Astrocyte (in vitro differentiated cells and primary cell): ENCODE measurements at places on chromosomes 11 and 22. TPM values are rescaled to one million over a fixed set of nuclear protein-coding genes. Genes with fewer than 3 reads are reported as not detected.

Gene ARHGAP8
- total RNA-seq = 1.3 and 2.8 TPM in 2 replicates

Gene FOLR3
- not detected in 2 replicates for total RNA-seq

Gene MS4A15
- total RNA-seq = not detected in 2 replicates

Gene CLCF1
- 17.4 and 17.6 TPM in 2 replicates for total RNA-seq

Gene RHOG
- 54.5 and 54.7 TPM in 2 replicates for total RNA-seq

Gene ZDHHC8
- total RNA-seq = 88.3 and 93.7 TPM in 2 replicates

Gene FOLH1
- 0.19 and 0.36 TPM in 2 replicates for total RNA-seq

Gene GSTT2
- not detected in 2 replicates for total RNA-seq

DNA sequence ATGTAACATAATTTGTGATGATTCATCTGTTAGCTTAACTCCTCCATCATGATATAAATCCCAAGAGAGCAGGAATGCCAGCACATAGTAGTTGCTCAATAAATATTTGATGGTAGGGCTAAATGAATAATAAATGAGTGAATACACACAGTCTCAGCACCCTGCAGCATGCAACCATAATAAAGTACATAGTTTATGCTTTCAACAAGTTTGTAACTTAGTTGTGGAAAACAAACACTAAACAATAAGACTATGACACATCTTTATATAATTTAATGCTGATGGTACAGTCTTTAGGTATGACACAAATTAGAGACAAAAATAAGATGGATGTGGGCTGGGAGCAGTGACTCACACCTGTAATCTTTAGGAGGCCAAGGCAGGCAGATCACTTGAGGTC is 3.8 kb downstream of the ALKBH8 start:
- H3K36me3 ChIP-seq = peaks cover 2% of the 10 kb centered on the region
- no peaks in the 10 kb centered on the region for H3K27me3 ChIP-seq
- H3K4me3 ChIP-seq = no peak overlapping the region
- DNase-seq = peak; percentile 54
- H3K27ac ChIP-seq = peak overlapping the region; percentile 88

- H3K4me1 ChIP-seq = peaks cover 9% of the 10 kb centered on the region
- H3K4me3 ChIP-seq = no peak overlapping the region
- H3K36me3 ChIP-seq = no peaks in the 10 kb centered on the region
- H3K27ac ChIP-seq = no peak overlapping the region
- H3K27me3 ChIP-seq = no peaks in the 10 kb centered on the region
- DNase-seq = no peak
Measured at GRCh38 chr22:33337524-33337923, 279.3 kb upstream of the SYN3 start.

DNA sequence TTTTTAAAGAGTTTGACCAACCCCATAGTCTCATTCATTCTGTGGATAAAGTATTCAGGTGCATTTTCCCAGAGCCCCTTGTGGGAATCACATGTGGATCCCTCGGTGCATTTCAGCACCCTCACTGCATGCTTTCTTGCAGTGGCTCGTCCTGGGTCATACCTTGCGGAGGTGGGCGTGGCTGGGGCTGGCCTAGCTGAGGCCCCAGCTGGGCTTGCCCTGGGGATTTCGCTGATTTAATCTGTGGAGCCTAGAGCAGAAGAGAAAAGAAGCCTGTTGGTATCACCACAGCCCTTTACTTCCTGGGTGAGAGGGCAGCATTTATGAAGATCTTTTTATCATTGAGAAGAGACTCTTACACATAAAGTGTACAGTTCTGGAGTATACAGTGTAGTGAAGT is 53.1 kb downstream of the FBXO7 start:
- no peak overlapping the region for H3K4me3 ChIP-seq
- peaks cover 8% of the 10 kb centered on the region for H3K4me1 ChIP-seq
- H3K27ac ChIP-seq = no peak overlapping the region

- no peak overlapping the region for H3K4me3 ChIP-seq
- H3K4me1 ChIP-seq = no peaks in the 10 kb centered on the region
- no peak overlapping the region for H3K27ac ChIP-seq
- no peak for DNase-seq
- H3K36me3 ChIP-seq = no peaks in the 10 kb centered on the region
Measured at GRCh38 chr22:44782363-44782963, 30.1 kb downstream of the ARHGAP8 start.

- no peaks in the 10 kb centered on the region for H3K4me1 ChIP-seq
- H3K36me3 ChIP-seq = no peaks in the 10 kb centered on the region
- H3K27me3 ChIP-seq = peaks cover 2% of the 10 kb centered on the region
- no peak overlapping the region for H3K4me3 ChIP-seq
- DNase-seq = no peak
Measured at GRCh38 chr11:117754030-117754429, 43.0 kb downstream of the DSCAML1 start.

DNA sequence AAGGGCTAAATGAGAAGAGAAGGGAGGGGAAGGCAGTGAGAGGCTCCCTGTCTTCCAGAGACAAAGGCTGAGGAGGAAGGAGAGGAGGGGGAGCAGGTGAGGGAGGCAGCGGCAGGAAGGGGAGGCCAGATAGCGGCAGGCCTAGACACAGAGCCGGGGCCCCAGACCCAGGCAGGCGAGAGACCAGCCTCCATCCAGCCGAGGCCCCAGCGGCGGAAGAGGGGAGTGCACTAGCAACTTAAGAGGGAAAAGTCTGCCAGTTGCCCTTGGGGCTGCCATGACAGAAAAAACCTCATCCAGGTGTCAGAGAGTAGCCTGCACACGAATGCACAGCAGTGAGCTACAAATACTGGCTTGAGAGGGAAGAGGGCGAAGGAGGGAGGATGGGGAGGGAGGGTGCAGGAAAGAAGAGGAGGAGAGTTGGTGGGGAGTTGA is 46.7 kb downstream of the IGLL1 start:
- H3K27me3 ChIP-seq = no peaks in the 10 kb centered on the region
- H3K4me1 ChIP-seq = no peaks in the 10 kb centered on the region
- no peak for DNase-seq

DNA sequence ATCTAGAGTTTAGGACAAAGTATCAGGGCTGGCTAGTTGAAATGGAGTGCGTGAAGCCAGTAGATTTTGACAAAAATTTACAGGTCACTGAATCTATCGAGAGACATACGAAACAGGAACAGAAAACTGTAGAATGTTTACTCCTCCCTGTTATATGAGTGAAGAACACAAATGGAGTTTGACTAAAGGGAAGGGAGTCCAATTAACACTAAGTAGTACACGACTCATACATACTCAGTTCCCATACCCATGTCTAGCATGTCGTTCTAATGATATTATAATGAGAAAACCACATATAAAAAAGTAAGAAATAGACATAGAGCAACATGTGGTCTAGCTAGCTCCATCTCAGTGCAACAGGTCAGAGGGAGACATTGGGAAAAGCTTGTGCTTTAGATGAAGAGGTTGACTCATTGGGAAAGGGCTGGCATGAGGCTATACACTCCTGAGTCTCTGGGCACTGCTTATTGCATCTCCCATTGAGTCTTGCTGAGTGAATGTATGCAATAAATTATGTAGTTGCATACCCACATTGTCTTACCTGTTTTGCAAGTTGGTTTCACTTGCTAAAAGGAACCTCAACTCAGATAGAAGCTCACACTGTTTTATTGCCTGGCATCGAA is 43.5 kb downstream of the CD44 start:
- peaks cover 81% of the 10 kb centered on the region for H3K36me3 ChIP-seq
- no peak for DNase-seq
- H3K27me3 ChIP-seq = no peaks in the 10 kb centered on the region
- H3K4me3 ChIP-seq = no peak overlapping the region
- H3K27ac ChIP-seq = no peak overlapping the region

DNA sequence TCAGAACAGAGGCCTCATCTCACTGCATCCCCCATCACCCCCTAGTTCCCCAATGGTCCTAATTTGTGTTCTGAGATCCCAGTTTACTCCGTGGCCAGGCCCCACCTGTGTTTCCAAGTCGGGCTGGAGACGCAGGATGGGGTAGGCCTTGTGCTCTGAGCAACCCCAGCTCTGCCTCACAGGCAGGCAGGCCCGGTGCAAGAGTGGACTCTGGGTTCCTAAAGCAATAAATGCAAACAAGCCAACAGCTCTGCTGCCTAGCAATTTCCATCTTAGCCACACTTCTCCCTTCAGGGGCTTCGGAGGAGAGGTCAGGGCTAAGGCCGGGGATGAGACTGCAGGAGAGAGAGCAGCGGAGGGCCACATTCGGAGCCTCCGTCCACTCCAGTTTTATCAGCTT is 2.5 kb upstream of the EPS8L2 start:
- H3K4me1 ChIP-seq = peaks cover 25% of the 10 kb centered on the region
- no peak for DNase-seq
- peaks cover 3% of the 10 kb centered on the region for H3K36me3 ChIP-seq

DNA sequence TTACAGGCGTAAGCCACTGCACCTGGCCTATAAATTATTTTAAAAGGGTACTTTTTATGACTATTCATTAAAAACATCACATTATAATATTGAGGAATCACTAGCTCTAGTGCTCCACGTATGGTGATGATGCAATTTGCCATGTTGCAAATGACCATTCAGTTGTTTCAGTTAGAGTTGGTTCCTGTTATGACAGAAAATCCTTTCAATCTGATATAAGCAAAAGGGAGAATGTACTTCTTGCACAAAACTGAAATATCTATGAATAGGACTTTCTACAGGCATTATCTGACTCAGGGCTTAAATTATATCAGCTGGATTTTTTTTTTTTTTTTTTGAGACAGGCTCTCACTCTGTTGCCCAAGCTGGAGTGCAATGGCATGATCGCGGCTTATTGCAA is 45.6 kb upstream of the RRM1 start:
- H3K4me3 ChIP-seq = no peak overlapping the region
- H3K27ac ChIP-seq = no peak overlapping the region
- no peaks in the 10 kb centered on the region for H3K4me1 ChIP-seq
- no peak for DNase-seq
- H3K27me3 ChIP-seq = no peaks in the 10 kb centered on the region

DNA sequence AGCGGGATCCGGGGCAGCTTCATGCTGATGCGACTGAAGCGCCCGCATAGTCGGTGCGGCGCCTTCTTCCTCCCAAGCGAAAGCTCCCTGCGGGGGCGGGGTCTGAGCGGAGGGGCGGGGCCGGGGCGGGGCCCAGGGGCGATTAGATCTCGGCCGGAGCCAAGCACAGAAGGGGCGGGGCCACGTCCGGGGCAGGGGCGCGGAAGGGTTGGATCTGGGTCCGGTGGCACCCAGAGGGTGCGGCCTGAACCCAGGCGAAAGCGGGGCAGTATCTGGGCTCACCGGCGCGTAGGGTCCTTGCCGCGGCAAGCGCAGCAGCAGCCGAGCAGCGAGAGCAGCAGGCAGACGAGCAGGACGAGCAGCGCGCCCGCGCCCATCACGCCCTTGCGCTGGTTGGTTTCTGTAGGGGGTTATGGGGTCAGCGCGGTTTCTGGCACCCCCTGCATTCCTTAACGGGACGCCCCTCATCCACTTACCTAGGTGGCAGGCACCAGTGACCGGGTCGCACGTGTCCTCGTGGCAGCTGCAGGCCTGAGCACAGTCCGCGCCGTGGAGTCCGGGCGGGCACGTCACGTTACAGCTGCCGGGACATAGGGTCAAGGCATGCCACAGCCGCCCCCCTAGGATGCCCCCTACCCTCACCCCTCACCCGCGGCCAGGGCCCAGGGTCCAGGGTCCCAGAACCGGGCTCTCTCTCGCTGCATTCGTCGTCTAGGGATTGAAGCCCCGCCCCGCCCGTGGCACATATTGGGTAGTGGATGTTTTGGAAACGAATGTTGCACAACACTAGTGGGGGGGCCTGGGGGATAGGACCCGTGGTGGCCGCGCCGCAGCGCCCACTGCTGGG is 8.1 kb downstream of the SCARF2 start:
- H3K27ac ChIP-seq = no peak overlapping the region
- H3K4me1 ChIP-seq = peaks cover 10% of the 10 kb centered on the region
- no peak for DNase-seq
- no peak overlapping the region for H3K4me3 ChIP-seq
- no peaks in the 10 kb centered on the region for H3K27me3 ChIP-seq

GRCh38 chr22:49446759-49447710 is 380.6 kb downstream of the BRD1 start:
- H3K27me3 ChIP-seq = peaks cover 2% of the 10 kb centered on the region
- no peak for DNase-seq
- H3K27ac ChIP-seq = no peak overlapping the region
- H3K4me1 ChIP-seq = no peaks in the 10 kb centered on the region
- no peak overlapping the region for H3K4me3 ChIP-seq

- no peak overlapping the region for H3K27ac ChIP-seq
- no peak for DNase-seq
- no peaks in the 10 kb centered on the region for H3K4me1 ChIP-seq
- H3K4me3 ChIP-seq = no peak overlapping the region
- H3K27me3 ChIP-seq = no peaks in the 10 kb centered on the region
Measured at GRCh38 chr11:46733234-46733633, 14.2 kb downstream of the F2 start.

DNA sequence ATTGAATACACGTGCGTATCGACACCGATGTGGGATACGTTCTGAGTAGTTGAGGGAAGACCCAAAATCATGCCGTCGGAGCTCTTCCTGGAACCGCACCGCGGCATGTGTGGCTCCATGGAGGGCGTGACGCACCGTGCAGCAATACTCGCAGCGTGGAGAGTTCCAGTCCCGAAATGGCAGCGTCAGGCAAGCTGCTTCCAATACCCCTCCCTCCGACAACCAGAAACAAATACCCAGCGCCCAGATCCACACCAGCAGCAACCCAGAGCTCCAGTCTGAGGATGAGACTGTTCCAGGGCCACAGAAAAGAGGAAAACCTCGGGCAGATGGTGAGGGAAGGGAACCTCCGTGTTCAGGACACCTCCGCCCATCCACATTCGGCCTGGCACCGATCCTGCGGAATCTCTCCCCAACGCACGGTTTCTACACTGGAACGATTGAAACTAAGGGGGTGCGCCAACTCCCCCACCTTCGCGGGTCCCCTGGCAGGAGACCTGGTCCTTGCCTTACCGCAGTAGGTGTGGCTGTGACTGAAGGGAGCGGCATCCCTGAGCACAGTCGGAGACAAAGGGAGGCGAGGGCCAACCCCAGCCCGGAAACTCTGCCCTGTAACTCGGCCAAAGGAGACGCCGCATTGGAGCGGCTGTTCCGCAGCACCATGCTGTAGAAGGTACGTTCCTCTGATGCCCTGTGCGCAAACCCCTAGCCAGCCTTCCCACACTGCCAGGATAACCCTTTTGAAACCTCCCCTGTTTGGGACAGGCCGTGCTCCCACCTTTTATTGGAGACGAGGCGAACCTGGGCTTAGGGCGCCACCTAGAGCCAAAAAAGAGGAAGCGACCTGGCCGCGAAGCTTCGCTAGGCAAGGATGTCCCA is 28.2 kb downstream of the DBX1 start:
- H3K36me3 ChIP-seq = no peaks in the 10 kb centered on the region
- DNase-seq = peak; percentile 36
- peaks cover 4% of the 10 kb centered on the region for H3K27me3 ChIP-seq
- H3K4me3 ChIP-seq = peak overlapping the region; percentile 68
- peaks cover 6% of the 10 kb centered on the region for H3K4me1 ChIP-seq

- peaks cover 7% of the 10 kb centered on the region for H3K27me3 ChIP-seq
- peak; percentile 80 for DNase-seq
- no peak overlapping the region for H3K4me3 ChIP-seq
- no peaks in the 10 kb centered on the region for H3K4me1 ChIP-seq
Measured at GRCh38 chr11:126132319-126132718, 69.7 kb upstream of the CDON start.
